ENCODE measurements at places on chromosomes 5 and 9. TPM values are rescaled to one million over a fixed set of nuclear protein-coding genes. Genes with fewer than 3 reads are reported as not detected.

TMEM174 gene
- polyA plus RNA-seq = 27.8 TPM

RASGRF2 gene
- 2.5 TPM for polyA plus RNA-seq

INSL4 gene
- not detected for polyA plus RNA-seq

- DNase-seq = no peak
These were observed 39.8 kb downstream of the HMCN2 start for GRCh38 chr9:130305381-130305780.
